ENCODE measurements at places on chromosomes 16 and 17.
A peak's percentile ranks its signal among the peaks of the same experiment; 100 is the strongest.

- H3K36me3 ChIP-seq = no peaks in the 10 kb centered on the region
- H3K4me1 ChIP-seq = peaks cover 20% of the 10 kb centered on the region
- no peaks in the 10 kb centered on the region for H3K27me3 ChIP-seq
- no peak overlapping the region for H3K27ac ChIP-seq
- no peak for DNase-seq
Measured at GRCh38 chr16:57740423-57741071, 5.0 kb downstream of the KATNB1 start.

GRCh38 chr17:57466017-57466471 is 209.7 kb downstream of the MSI2 start:
- no peak for DNase-seq
- H3K4me3 ChIP-seq = no peak overlapping the region
- no peaks in the 10 kb centered on the region for H3K27me3 ChIP-seq
- no peaks in the 10 kb centered on the region for H3K4me1 ChIP-seq

DNA sequence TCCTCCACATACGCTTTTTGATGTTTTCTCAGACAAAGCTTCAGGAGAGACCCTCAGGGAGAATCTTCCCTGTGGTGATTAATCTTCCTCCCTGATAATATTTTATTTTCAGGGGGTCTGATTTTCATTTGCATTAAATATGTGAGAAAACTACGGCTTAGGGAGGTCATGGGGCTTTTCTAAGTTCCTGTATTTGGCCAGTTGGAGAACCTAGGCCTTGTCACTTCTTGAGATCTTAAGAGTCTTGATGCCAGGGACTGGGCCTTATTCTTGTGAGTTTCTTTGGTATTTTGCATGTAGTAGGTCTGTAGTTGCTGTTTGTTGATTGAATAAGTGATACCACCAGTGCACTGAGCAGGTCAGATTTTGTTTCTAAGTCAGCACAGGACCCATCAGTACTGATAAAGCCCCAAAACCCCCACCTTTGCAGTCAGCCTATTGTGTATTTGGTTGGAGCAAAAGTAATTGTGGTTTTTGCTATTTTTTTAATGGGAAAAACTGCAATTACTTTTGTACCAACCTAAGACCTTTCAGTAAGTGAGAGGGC is 130.1 kb downstream of the PRKCA start:
- H3K4me1 ChIP-seq = peaks cover 48% of the 10 kb centered on the region
- no peak for DNase-seq
- H3K4me3 ChIP-seq = no peak overlapping the region
- no peak overlapping the region for H3K27ac ChIP-seq
- no peaks in the 10 kb centered on the region for H3K27me3 ChIP-seq

DNA sequence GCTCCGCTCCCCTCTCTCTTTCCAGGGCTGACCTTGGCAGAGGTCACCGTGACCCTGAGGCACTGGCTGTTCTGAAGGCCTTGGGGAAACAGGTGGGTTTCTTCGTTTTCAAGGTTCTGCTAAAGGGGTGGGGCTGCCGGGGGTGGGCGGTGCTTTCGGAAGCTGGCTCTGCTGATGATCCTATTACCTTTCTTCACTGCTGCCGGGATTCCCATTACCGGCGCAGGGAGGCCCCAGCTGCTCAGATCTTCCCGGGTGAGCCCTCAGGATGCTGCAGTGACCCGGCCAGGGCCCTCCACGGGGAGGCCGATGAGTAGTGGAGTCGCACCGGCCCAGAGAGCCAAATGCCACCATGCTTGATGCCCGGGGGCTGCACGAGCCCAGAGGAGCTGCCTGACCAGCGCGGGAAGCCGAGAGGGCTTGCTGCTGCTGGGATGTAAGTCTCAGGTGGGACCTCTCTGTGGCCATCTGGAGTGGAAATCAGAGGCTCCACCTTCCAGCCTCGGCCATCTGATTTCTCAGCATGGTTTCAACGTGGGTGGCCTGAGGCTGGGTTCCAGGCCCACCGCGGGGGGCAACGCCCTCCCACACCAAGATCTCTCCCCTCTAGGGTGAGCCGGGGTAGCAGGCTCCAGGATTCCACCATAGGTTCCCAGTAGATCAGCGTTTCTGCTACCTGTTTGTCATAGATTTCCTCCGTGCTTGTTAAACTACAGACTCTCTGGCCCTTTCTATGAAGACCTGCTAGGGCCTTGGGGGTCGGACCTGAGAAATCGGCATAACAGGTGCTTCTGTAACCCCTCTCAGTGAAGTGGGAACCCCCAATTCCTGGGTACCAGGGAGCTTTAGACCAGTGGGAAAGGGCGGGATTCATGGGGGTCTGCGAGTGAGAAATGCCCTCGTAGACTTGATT is 21.6 kb upstream of the ADCY7 start:
- no peak for DNase-seq
- peak overlapping the region; percentile 51 for H3K27ac ChIP-seq
- peak overlapping the region; percentile 47 for H3K4me3 ChIP-seq
- no peaks in the 10 kb centered on the region for H3K36me3 ChIP-seq

- H3K36me3 ChIP-seq = no peaks in the 10 kb centered on the region
- DNase-seq = no peak
- H3K27ac ChIP-seq = no peak overlapping the region
- H3K27me3 ChIP-seq = no peaks in the 10 kb centered on the region
- no peaks in the 10 kb centered on the region for H3K4me1 ChIP-seq
Measured at GRCh38 chr16:83963277-83964119, 4.5 kb upstream of the NECAB2 start.

GRCh38 chr17:27569884-27570577 is 61.0 kb upstream of the LGALS9 start:
- DNase-seq = peak; percentile 19
- no peaks in the 10 kb centered on the region for H3K27me3 ChIP-seq
- H3K27ac ChIP-seq = peak overlapping the region; percentile 28
- H3K36me3 ChIP-seq = no peaks in the 10 kb centered on the region
- no peak overlapping the region for H3K4me3 ChIP-seq
- H3K4me1 ChIP-seq = peaks cover 7% of the 10 kb centered on the region

DNA sequence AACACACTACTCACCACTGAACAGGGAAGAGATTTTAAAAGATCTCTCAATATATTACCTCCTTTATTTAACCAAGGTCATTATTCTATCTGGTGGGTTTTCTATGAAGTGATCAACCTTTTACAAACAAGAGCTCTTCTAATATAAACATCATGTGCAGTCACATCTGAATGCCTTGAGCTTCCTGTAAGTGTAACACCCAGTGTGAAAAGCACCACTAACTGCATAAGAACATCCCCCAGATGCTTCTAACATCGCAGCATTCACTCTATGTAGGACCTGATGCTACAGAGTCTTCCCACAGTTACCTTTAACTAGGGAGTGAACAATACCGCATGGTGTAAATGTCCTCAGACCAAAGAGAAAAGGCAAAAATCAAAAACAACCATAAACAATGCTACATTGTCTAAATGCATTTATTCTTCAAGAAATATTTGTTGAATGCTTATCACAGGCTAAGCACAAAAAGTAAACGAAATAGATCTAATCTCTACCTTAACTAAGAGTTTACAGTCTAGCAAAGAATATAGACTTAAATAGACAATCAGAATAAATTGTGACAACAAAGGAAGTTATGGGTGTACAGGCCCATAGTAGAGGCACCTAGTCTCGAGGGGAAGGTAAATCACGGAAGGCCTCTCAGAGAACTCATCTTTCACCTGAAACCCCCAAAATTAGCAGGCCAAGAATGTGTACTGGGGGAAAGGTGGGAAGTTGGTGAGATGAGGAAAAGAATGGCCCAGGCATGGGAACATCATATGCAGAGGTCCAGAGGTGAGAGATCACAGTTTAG is 16.2 kb downstream of the SKAP1 start:
- H3K4me1 ChIP-seq = peaks cover 82% of the 10 kb centered on the region
- no peak overlapping the region for H3K27ac ChIP-seq
- H3K36me3 ChIP-seq = peaks cover 5% of the 10 kb centered on the region

GRCh38 chr17:40483679-40484078 is 17.7 kb downstream of the TNS4 start:
- no peak overlapping the region for H3K4me3 ChIP-seq
- no peaks in the 10 kb centered on the region for H3K36me3 ChIP-seq
- H3K27ac ChIP-seq = no peak overlapping the region
- no peak for DNase-seq
- H3K27me3 ChIP-seq = no peaks in the 10 kb centered on the region
